Left kidney (tissue), 8 donors: ENCODE measurements at places on chromosomes 16 and 17.

DNA sequence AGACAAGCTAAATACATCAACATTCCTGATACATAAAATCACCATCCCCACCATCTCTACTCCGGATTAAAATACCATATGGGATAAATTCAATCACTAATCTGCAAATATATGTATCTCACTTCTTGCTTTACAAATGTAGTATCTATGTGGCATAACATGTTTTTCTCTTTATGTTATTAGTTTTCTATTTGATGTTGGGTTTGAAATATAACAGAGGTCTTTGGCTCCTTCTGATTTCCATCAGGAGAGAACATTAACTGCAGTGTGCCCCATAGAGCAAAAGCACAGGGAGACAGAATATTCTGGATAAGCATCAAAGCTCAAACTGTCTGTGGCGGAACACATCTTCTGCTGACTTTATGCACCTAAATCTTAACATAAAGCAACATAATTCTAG, 547.2 kb upstream of the CDH8 start:
- no peak for DNase-seq

GRCh38 chr17:62674841-62675240, 47.4 kb downstream of the MRC2 start:
- DNase-seq: no peak

- no peak for DNase-seq
These were observed 4.0 kb upstream of the DLX4 start for GRCh38 chr17:49964769-49965523.

DNA sequence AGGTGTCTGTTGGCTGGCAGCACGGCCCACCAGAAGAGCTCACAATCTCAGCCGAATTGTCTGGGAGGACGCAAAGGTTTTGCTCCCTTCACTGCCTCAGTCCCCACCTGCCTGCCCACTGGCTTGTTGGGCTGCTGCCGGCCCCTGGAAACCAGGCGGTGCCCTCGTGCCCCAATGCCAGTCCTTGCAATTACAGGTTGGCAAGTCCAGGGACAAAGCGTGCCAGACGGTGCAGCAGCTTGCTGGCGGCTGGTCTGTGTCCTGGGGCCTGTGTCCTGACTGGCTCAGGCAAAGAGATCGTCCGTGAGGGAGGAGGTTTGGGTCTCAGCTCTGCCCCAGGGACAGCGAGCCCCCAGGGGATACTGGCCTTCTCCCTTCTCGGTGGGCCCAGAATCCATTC, 24.6 kb upstream of the SPNS2 start:
- no peak for DNase-seq

DNA sequence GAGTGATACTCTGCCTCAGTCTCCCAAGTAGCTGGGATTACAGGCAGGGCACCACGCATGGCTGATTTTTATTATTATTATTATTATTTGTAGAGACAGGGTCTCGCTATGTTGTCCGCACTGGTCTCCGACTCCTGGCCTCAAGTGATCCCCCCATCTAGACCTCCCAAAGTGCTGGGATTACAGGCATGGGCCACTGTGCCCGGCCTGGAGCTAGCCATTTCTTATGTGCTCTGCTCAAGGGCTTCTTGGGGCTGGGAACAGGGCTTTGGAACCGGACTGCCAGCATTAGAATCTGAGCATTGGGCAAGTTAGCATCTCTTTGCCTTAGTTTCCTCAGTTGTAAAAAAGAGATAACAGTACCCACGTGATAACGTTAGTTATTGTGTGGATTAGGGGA, 111.3 kb downstream of the C16orf78 start:
- no peak for DNase-seq

GRCh38 chr17:58289869-58290268, 9.1 kb upstream of the MPO start:
- no peak for DNase-seq

DNA sequence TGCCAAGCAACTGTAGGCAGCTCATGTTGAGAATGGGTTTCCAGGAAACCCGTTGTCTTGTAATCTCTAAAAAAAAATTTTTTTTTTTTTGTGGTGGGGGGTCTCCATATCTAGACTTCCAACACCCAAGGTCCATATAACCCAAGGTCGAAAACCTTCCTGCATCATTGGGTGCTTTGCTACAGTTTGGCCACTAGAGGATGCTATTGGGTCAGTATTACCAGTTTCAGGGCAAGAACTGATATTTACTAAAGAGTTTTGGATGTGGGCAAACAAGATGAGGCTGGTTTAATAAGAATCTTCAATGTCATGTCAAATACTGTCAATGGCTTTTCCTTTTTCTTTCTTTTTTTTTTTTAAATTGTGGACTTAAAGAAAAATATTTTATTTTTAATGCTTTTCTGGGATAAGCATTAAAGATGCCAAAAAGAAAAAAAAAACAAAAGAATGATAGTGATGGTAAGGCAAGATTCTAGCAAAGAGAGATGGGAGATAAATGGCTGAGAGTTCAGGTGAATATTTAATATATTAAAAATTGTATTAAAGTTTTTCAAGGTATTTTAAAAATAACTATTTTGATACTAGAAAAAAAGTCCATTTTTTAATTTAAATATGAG, 62.2 kb downstream of the DHRS7C start:
- no peak for DNase-seq

DNA sequence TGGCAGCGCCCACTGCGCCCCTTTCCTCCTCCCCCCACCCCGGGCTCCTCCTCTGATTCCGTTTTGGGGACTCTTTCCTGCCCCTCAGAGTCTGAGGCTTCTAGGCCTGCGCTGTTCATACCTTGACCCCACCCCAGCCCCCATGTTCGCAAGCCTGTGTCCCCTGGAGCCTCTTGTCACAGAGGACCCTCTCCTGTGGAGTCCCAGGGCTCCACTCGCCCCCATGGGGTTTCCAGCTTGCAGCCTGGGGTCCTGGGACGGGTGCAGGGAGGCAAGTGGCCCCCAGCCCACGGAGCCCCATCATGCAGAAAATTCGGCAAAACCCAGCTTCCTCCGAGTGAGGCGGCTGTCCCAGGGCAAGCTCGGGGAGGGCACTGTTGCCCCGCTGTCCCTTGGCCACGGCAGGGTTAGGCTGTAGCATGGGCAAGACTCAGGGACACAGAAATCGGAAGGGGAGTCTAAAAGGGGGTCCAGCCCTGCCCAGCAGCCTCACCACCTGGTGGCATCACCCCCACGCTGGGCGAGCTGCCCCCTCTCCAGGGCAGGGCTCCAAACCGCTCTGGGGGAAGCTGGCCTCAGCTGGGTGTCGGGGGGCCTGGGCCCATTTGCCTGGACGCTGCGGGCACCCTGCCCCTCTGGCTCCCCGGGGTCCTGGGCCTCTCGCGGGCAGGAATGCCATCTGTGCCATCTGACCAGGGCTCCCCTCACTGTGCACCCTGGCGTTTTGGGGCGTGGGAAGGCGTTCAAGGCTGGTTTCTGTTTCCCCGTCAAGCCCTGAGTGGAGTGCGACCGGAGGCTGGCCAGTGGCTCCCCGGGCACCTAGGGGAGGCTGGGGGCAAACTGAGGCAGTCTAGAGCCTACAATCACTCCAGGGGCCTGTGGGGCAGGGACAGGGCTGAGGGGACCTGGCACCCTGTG, 11.5 kb upstream of the BAHCC1 start:
- no peak for DNase-seq

GRCh38 chr17:77353684-77354419, 213.1 kb downstream of the SEC14L1 start:
- DNase-seq: no peak

DNA sequence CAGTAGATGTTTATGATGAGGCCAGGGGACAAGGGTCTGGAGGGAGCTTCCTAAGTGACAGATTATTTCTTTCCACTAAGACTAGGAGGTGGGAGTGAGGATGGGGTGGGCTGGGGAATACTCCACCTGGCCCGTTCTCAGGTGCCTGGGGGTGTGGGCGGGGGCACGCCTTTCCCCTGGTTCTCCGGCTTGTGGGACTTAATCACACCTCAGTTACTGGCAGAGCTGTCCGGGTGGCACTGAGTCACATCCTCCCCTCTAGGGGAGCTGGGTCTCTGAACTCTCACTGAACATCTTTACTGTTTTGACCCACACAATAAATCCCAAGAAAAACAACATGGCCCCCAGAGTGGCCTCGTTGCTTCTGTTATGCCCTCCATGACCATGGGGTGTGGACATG, 332.8 kb downstream of the MAF start:
- DNase-seq: no peak

DNA sequence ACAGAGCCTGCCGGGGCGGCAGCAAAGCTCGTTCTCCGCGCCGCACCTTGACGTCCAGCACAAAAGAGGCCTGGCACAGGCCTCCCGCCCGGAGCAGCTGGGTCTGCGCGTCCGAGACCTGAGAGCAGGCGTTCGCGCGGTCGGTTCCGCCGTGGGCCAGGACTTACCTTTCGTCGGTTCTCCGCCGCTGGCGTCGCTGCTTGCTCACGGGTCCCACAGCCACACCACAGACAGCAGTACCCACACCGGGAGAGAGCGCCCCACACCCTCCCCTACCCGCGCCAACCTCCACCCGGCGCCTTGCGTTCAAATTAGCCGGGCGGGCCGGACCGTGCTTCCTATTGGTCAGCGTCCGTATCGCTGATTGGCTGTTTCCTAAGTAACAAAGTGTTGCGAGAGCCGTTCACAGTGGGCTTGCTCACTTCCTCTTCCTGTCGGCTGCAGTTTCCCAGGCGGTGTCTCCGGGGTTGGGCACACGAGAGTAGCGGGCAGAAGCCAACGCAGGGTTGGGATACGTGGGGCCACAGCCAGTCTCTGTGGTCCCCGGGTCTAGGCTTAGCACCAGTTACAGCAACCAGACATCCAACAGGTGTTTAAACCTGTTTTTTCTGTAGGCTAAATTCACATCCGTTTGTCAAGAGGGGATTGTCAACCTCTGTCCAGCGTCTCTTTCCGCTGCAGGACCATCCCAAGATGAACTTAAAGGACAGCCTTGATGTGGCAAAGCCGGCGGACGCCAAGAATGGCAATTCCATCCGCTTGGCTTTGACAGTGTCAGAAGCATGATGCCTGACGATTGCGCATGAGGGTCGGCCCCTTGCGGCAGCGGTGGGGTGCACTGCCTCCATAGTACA, at the start of gene KIF18B:
Gene KIF18B (minus strand): TSS at position 313 of the 854 bp plus-strand sequence. CDS start 11,429 bp downstream, outside the sequence.
- peak; percentile 92 for DNase-seq

GRCh38 chr17:82273327-82274133, at the start of gene CSNK1D:
Gene CSNK1D (minus strand): TSS chr17:82273700. CDS start chr17:82273381, 319 bp downstream.
- DNase-seq: peak; percentile 91

DNA sequence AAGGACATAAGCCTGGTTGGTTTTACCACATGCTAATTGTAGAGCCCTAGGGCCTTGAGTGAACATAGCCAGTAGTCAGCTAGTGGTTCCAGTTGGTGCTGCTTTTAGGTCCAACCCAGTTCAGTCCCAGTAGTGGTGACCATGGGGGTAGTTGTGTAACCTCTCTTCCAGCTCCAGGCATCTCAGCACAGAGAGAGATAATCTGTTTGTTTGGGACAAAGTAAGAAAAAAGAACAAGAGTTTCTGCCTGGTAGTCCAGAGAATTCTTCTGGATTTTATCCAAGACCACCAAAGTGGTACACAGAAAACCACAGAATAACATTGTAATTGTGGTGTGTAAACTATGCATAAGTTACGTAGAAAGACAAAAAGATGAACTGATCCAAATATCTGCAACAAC, 5.2 kb upstream of the CCL13 start:
- DNase-seq: no peak

GRCh38 chr16:28937222-28937876, 5.6 kb downstream of the CD19 start:
- no peak for DNase-seq

DNA sequence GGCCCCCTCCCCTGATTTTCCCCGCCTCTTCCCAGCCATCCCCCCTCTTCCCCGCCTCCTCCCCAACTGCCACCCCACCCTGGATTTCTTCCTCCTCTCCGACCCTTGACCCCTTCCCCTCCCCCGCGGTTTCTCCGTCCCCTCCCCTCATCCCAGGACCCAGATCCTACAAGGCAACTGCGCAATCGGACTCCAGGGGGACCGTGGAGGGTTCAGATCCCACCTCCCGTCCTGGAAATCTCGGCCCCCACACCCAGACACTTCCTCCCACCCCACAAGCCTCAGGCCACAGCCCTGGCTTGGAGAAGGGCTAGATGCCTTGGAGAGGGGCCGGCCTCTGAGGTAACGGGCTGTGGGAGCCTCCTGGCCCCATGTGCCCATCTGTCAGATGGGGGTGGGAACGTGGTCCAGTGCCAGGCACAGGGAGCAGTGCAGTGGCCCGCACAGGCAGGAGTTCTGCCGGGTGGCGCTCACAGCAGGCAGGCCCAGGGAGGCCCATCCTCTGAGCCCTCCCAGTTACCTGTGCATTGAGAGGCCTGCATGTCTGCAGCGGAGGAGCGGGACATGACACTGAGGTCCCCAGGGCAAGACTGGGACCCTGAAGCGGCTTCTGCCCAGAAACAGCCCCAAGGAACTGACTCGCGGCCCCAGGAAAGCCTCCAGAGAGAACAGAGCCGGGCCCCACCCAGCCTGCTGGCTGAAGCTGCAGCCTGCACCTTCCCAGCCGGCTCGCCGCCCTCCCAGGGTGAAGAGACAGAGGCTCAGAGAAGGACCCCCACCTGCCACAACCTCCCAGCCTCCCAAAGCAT, 16.7 kb downstream of the ZNF423 start:
- DNase-seq: no peak

DNA sequence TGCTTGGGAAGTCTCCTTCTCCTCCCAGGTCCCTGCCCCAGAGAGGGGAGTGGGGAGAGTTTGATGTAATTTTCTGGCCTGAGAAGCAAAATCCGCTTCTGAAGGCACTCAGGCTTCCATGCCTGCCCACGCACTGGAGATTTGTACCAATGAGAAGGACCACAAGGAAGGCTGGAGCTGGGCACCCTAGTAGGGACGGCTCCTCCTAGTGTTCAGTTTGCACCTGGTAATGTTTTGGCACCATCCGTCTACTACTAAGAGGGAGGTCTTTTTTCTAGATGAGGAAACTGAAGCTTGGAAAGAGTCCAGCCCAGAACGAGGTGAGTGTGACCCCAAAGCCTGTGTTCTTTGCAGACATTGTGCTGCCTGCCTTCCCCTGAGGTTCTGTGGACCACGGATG, 83.6 kb upstream of the NLRP1 start:
- DNase-seq: no peak

DNA sequence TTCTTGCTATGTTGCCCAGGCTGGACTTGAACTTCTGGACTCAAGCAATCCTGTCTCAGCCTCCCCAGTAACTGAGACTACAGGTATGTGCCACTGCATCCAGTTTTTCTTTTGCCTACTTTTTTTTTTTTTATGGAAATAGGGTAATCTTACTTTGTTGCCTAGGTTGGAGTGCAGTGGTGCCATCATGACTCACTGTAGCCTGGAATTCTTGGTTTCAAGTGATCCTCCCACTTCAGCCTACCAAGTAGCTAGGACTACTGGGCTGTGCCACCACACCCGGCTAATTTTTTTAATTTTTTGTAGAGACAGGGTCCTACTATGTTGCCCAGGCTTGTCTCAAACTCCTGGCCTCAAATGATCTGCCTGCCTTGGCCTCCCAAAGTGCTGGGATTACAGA, 10.0 kb downstream of the LRRC36 start:
- DNase-seq: no peak
